ENCODE measurements at places on chromosomes 6 and 20.

GRCh38 chr6:153956808-153957207 is 82.2 kb upstream of the OPRM1 start:
- no peak for DNase-seq

- DNase-seq, result no peak
These were observed 30.9 kb downstream of the LBP start for GRCh38 chr20:38377039-38377685.

DNA sequence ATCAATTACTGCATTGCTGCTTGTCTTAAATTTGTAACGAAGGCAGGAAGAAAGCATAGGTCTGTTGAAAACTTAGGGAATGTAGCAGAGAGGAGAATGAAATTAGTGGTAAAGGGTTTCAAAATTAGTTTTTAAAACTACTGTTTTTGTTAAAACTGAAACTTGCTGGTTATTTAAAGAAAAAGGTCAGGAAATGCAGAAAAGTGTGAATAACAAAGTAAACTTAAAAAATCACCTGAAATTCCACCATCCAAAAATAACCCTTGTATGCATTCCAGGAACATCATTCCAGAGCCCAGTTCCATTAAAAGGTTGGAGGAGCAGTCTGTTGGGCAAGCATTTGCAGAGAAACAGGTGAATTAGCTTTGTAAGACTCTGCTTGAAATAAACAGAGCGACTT is 3.1 kb upstream of the MOXD1 start:
- DNase-seq, result no peak

- no peak for DNase-seq
These were observed 135.2 kb downstream of the RFPL4B start for GRCh38 chr6:112482373-112482772.

DNA sequence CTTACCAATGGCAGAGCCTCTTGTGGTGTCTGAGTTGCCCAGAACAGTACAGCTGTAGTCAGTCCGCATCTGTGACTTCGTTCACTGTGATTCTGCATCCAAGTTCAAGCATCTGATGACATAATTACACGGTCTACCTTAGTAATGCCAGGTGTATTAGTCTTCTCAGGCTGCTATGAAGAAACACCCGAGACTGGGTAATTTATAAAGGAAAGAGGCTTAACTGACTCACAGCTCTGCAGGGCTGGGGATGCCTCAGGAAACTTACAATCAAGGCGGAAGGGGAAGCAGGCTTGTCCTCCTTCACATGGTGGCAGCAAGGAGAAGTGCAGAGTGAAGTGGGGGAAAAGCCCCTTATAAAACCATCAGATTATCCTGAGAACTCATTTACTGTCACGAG is 163.9 kb upstream of the SULF2 start:
- no peak for DNase-seq

DNA sequence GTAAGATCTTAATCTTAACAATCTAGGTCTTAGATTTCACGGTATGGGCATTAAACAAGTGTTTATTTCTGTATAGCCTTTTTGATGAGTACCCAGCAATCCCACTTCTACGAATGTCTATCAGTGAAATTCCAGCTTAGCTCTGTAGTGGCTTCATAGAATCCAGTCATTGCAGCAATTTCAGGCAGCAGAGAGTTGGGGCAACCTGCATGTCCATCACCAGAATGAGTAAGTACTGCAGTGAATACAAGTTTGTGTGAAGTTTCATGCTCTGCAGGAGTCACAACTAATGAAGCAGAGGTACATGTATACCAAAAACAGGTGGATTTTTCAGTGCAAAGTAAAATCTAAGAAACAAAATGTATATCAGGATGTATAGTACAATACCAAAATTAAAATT is 151.7 kb downstream of the OR2B2 start:
- DNase-seq, result no peak

- no peak for DNase-seq
These were observed 40.8 kb downstream of the SNRNP48 start for GRCh38 chr6:7630792-7631191.

- DNase-seq, result no peak
These were observed 294.2 kb upstream of the RSPO3 start for GRCh38 chr6:126824226-126824625.
